ENCODE measurements at places on chromosomes 2 and 18.

DNA sequence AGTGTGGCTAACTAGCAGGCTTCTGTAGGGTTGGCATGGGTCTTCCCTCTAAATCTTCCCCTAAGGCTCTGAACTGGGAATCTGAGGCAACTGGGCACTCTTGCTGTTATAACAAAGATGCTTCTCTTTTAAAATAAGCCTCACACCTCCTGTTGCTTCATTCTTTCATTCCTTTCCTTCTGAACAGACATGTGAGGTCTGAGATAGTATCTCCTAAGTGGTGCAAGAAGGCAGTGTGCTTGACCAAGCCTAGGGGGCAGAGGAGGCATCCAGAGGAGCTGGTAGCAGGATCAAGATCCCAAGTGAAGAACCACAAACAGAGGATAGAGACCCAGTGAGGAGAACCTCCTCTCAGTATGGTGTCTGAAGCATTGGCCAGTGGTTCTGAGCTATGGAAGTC, 90.9 kb downstream of the TTC27 start:
- DNase-seq: no peak

GRCh38 chr18:51290860-51291259, 93.4 kb upstream of the MEX3C start:
- no peak for DNase-seq

DNA sequence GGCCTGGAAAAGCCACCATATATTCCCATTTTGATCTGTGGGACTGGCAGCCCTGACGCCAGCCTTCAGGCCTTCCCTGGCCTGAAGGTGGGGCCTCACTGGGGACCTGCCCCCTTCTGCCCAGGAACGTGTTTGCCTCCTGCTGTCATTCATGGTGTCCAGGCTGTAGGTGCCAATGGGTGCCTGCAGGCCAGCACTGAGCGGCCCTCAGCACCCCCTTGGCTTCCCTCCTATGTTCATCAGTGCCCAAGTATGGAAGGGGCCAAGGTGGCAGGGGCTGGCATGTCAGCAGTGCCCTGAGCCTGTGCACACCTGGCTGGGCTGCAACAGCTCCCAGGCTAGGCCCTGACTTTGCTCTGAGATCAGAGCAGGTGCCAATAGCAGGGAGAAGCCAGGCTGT, 800.3 kb upstream of the RAB6C start:
- DNase-seq: no peak

DNA sequence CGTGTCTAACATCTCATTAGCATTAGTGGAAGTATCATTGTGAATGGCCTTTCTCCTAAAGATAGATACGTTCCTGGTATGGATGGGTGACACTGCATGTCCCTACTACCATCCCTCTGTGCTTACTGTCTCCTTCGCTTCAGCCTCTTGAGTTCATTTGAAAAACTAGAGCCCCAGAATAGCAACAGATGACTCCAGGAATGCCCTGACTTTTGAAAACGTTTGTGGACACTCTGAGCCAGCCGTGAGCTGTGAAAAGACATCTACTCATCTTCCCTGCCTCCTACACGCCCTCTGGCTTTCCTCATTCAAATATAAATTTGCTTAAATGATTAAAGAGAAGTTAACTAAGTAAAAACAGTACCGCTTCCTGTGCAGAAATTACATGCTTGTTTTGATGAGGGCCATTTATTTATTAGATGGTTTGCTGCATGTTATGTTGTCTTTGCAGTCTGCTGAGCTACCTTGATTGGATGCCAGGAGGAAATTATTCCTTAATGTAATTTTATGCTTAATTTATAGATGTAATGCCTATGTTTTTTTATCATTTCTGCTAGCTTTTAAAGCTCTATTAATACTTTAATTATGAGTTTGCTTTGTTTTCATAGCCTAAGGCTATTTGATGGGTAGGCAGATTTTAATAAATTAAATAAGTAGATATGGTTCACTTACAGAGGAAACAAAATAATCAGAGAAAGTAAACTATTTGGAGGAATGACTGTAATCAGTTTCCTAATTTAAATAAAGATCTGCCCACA, 32.1 kb upstream of the MYO3B start:
- no peak for DNase-seq

DNA sequence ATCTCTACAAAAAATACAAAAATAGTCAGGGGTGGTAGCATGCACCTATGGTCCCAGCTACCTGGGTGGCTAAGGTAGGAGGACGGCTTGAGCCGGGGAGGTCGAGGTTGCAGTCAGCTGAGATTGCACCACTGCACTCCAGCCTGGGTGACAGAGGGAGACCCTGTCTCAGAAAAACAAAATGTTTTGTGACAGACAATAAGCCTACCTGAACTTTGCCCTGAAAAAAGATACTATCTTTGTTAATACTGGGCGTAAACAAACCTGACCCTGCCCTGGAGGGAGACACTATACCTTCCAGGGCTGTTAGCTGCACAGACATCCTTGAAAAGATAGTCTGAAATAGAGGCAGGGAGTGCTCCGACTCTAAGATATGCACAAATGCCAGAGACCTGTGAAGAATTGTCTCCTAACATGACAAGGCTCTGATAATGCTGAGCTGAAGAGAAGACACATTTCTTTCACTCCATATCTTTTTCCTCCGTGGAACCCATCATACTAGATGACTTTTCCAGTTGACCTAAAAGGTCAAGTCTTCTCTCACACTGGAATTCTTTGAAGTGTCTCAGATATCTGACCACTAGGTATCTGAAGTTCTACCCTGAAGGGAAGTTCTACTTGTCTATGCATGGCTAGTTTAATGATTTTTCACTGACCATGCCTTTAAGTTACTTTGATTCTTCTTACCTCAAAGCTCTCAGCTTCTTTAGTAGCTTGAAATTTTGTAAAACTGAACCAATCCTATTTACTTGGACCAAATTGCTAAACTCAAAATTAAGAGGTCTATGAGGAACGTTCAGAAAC, 20.9 kb upstream of the HK2 start:
- DNase-seq: no peak

- DNase-seq: no peak
Measured at GRCh38 chr18:48940854-48941611, 9.7 kb downstream of the SMAD7 start.

GRCh38 chr2:166117491-166117890, 10.3 kb downstream of the SCN1A start:
- DNase-seq: no peak

DNA sequence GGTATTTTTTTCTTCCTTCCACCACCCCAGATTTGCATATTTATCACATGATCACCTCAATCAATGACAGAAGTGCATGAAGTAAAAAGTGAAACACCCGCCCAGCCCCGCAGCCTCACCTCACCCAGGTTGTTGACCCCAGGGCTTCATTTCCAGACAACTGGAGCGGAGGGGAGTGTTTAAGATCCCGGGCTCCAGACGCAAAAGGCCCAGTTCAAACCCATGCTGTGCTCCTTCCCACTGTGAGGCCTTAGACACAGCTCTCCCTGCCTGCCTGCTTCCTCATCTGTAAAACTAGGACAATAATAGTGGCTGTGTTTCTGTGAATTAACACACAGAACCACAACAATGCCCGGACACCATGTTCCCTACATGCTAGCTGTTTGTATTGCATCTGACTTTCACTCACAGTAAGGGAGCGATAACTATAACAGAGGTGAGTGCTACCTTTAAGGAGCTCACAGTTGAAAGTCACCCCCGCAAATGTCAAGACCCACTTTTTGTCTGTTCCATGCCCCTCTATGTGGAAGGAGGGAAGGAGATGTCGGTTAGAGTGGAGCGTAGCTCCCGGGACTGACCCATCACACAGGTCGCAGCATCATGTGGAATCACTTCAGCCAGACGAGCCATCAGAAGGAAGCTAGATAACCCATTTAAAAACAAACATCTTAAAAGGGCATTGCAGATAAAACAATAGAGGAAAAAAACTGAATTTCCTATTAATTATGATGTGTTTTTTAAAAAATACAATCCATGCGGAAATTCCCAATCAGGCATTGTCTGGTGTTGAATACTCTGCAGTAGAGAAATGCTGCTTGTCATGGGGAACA, 77.5 kb upstream of the DAPL1 start:
- no peak for DNase-seq

DNA sequence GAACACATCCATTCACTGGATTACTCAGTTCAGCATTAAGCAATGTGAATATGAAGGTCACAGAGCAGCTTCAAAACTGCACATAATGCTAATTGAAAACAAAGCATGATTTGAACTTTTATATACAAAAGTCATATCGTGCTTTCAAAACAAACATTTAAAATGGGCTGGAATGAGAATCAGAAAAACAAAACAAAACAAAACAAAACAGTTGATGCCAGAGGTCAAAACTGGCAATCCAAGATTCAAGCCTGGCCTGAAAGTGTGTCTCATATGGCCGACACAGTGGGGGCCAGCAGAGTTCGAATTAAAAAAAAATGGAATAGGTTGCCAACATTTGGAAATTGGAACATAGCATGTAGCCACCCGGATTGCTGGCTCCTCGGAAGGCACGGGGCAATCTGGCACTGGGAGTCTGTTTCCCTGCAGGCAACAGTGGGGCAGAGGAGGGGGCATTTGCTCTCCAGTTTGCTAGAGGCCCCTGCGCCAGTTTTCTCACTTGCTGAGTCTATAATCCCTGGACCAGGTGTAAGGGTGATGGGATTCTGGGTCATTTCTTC, 294.4 kb downstream of the ZNF521 start:
- no peak for DNase-seq

DNA sequence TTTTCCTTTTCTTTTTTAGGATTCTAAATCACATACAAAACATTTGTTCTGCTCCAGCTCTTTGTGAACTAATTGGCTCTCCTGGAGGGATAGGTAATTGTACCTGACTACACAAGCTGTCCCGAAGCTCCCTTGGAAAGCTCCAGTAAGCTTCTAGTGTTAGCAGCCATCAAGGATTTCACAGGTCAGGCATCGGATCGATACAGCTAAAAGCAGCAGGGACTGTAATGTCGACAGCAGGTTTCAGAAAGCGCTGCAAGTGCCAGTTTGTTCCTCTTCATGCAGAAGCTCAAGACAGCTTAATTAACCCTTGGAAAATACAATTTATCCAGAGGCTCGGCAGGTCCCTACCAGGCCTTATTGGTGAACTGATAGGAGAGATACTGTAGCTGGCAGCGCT, 87.2 kb upstream of the VRK2 start:
- DNase-seq: no peak

DNA sequence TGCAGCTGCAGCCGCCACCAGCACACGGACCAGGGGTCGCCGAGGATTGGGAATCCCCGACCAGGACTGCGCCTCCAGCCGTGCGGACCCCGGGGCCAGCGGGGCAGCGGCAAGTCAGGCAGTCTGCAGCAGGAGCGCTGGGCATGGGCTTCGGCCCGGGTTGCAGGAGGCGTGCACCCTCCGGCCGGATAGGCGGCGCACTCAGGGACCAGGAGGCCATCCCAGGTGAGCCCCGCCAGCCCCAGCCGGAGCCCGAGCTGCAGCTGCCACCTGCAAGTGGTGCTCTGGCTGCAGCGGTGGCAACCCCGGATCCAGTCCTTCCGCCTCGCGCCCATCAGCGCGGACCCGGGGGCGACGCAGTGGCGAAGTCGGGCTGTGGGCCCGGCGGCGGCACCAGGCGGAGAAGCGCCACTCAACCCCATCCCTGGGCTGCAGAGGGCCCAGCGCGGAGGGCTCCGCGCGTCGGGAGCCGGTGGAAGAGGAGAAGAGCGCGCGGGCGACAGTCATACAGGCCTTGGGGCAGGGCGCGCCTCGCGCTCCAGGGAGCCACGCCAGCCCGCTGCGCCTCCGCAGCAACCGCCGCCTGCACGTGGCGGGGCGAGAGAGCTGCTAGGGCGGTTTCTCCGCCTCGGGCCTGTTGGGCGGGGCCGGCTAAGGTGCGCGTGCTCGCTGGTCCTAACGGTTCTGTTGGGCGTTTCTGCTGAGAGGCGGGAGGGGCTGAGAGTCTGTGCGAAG, 73.8 kb downstream of the RPIA start:
- DNase-seq: no peak

DNA sequence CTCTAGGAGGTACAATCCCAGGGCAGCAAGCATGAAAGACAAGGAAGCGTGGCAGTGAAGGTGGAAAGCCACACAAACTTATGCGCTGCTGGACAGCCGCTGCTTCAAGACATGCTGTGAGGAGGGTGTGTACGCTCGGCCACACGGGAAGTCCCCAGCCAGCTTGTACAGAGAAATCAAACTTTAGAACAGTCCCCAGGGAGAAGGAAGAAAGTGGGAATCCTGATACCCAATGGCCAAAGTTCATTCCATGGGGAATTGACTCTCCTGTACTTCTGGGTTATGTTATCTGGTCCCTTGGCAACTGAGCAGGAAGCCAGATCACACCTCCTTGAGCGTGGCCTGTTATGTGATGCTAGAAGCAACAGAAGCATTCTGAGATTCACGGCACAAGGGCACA, 86.1 kb upstream of the BOD1L2 start:
- no peak for DNase-seq
